ENCODE measurements at places on chromosomes 3 and 15.

DNA sequence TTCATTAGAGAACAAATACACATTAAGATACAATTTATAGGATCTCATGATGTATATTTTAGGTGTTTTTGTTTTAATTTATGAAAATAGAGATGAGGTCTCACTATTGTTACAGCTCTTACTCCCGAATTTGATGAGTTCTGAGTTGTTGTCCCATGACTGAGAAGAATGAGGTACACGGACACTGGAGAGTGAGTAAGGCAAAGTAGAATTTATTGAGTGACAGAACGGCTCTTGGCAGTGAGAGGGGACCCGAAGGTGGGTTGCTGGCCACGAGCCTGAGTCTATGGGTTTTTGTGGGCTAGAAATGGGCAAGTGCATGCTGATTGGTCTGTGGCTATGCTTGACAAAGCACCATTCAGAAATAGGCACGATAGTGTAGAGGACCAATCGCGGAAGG lies 3.1 kb upstream of the RNF168 start:
- no peak for DNase-seq

- DNase-seq: no peak
These were observed 34.2 kb downstream of the CIP2A start for GRCh38 chr3:108554913-108555571.

DNA sequence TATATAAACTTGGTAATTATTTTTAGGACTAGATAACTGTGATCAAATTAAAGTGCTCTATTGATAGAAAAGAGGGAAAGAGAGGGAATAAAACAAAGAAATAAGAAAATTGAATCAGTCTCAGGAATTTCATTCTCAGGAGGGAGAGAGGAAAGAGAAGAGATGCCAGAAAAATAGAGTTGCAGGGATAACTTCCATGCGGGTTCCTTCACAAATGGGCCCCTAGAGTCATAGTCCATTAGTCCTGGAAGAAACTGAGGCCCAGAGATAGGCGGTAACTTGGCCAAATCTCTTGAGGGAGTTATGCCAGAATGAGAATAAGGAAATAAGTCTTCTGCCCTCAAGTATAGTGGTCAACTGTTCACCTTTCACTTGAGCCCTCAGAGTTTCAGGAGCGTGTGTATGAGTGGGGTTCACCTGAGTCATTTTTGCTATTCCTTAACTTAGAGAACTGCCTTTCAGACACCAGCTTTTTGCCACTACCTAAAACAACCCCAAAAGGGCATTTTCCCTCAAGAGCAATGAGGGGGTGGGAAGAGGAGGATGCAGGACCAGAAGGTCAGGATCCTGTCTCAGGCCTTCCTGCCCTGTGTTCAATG lies 192.6 kb downstream of the MEX3B start:
- DNase-seq: no peak

DNA sequence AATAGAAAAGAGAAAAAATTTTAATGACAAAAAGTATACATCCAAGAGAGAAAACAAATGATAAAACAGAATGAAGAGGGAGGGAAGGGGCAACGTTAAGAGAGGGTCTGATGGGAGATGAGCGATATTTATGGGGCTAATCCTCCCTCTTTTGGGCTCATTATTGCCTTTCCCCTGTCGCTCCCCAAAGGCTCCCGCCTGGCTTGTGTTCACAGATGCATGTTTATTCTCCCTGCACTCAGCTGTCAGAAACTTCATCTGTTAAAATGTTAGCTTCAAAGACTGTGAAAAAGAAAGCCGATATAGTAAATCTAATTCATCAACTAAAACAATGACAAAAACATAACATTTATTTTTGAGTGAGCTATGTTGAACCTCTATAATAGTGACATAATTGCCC lies 74.3 kb downstream of the GABRB3 start:
- DNase-seq: no peak

GRCh38 chr15:90921887-90922286 lies 10.5 kb downstream of the HDDC3 start:
- DNase-seq: no peak

DNA sequence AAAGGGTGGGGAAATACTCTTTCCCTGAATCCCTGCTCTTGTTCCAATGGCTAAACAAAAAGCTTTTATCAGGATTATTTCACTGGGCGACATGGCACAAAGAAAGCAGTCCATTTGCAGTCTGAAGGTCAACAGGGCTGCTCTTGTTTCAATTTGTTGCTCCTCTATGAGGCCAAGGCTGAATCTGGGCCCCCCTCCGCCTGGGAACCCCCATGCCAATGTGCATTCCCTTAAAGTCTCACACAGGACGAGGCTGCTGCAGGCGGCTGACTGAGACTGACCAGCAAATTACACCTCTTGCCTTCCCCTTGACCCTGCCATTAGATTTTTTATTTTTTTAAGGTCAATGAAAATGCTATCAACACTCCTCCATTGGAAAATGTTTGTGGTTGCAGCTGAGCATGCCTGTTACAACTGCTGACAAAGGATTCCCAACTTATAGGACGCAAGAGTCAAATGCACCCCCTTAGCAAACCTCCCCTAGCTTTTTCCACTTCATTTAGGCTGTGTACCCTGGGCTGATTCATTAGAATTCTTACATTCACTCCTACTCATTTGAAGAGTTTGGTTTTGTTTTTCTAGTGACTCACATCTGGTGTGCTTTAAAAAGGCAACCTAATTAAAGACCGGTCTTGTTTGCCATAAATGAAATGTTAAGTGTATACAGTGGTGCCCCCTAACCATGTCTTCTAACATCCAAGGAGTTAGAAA lies 60.8 kb upstream of the ARHGEF3 start:
- DNase-seq: peak; percentile 35

DNA sequence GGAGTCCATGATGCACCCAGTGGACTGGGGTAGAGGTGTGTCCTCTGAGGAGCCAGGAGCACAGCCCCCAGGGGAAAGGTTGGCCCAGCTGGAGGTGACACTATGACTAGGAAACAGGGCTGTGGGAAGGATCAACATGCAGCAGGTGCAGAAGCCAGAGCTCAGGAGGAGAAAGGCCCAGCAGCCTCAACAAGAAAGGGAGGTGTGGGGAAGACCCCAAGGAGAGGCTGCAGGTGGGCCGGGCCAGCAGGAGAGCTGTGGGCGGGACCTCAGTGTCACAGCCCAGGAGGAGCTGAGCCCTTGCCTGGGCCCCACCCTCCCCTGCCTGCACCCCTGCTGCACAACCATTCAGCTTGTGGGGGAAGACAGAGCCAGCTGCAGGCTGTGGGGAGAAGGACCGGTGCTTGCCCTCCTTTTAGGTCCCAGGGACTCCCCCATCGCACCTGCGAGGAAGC lies 18.4 kb upstream of the KLF13 start:
- DNase-seq: no peak
